ENCODE measurements at places on chromosomes 2 and 18.

DNA sequence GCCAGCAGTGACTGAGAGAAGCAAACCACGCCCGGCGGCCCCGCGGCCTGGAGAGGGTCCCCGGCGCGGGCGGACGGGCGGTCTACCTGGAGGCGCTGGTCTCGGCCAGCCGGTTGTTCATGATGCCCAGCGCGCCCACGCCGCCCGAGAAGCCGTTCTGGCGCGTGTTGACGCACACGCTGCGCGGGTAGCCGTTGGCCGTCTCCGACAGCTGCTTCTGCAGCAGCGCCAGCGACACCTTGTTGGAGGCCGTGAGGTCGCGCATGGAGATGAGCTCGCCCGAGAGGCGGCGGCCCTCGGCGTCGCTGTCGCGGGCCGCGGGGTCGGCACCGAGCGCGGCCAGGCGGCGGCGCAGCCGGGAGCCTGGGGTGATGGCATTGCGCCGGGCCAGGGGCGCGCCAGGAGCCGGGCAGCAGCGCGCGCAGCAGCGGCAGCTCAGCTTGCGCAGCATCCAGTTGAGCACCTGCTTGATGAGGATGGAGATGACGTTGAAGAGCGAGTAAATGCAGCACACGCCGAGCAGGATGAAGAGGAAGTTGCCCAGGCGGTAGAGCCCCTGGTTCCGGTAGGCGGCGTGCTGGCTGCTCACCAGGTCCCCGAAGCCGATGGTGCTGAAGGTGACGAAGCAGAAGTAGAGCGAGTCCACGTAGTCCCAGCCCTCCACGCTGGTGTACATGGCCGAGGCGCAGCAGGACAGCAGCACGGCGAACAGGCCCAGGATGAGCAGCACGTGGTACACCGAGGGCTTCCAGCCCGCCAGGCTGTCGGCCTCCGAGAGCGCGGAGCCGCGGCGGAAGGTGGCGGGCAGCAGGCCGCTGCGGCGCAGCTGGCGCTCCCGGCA lies 118.1 kb downstream of the MSH2 start:
- peak; percentile 89 for DNase-seq

- DNase-seq, result peak; percentile 29
Measured at GRCh38 chr2:131034122-131035051, 58.9 kb downstream of the FAM168B start.

DNA sequence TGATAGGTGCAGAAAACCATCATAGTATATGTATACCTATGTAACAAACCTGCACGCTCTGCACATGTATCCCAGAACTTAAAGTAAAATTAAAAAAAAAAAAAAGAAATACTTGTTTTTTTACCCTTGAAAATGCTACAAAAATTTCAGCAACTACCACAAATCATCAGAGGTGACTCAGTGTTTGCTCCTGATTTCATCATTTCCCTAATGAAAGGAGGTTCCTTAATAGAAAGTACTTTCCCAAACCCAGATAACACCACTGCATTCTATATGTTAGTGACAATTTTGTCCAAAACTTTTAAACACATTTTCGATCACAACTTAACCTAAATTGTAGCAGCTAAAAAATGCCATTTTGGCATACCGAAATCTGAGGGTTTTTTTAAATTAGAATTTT lies 163.3 kb downstream of the SLC39A10 start:
- no peak for DNase-seq

DNA sequence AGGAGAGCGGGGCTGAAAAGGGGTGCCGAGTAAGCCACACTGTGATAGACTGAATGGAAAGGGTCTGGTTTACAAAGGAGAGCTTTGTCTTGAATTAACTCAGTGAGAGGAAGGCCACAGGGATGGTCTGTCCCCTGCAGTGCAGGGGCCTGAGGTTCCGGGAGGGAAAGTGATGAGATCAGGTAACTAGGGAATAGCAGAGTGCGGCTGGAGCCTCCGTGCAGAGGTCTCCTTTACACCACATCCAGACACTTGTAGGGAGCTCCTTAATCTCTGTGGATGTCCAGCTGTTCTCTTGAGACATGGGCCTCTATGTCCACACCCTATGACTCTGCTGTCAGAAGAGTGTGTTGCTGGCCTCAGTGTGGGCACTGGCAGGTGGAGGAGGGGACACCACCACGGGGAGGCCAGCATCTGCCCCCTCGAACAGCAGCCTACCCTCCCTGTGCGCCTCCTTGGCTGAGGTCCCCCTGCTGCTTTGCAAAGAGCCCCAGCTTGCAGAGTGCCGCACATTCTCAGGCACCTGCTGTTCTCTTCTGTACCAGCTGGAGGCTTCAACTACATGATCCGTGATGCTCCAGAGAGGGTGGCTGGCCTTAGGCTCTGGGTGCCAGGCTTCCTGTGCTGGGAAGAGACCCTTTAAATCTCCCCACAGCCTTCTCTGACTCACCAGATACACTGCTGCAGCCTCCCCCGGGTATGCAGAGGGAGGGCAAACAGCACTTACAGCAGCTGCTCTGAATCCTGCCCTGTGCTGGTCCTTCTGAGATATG lies 25.9 kb downstream of the ENOSF1 start:
- no peak for DNase-seq

DNA sequence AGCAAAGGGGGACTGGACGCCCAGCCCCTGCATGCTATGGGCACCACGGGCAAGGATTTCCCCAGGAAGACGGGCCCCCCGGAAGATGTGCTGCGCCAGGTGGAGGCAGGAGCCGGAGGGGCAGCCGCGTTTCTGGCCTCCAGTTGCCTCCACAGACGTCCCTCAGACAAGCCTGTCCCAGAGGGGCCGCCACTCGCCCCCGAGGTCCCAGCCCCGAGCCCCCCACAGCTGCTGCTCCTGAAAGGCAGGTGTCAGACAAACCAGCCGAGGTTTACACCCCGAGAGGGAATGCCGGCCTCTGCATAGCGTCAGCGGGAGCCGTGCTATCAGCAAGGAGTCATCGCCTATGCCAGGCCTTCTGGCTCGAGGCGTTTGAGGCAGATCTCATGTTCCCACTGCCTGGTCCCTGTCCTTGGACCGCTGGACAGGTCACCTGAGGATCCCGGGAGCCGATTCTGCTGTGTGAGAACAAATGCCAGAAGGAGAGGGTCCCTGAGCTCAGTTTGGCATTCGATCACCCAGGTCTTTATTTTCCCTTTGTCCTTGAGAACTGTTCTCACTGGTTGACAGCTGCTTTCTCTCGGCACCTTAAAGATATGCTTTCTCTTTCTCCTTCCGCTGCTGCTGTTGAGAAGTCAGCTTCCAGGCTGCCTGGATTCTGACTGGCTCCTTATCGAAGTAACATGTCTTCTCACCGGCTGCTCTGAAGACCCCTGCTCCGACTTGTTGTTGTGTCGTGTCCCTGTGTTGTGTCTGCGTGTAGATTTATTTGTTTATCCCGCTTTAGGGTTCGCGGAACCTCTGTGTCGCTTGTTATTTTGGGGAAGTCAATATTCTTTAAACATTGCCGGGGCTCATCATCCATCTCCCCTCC lies 20.6 kb downstream of the CROCC2 start:
- no peak for DNase-seq

- no peak for DNase-seq
Measured at GRCh38 chr2:235639428-235639773, 145.6 kb downstream of the AGAP1 start.

DNA sequence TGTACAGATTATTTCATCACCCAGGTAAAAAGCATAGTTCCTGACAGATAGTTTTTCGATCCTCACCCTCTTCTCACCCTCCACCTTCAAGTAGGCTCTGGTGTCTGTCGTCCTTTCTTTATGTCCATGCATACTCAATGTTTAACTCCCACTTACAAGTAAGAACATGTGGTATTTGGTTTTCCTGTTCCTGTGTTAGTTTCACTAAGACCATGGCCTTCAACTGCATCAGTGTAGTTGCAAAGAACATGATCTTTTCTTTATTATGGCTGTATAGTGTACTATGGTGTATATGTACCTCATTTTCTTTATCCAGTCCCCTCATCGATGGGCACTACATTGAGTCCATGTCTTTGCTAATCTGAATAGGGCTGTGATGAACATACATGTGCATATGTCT lies 184.2 kb downstream of the KCNJ3 start:
- DNase-seq, result no peak

DNA sequence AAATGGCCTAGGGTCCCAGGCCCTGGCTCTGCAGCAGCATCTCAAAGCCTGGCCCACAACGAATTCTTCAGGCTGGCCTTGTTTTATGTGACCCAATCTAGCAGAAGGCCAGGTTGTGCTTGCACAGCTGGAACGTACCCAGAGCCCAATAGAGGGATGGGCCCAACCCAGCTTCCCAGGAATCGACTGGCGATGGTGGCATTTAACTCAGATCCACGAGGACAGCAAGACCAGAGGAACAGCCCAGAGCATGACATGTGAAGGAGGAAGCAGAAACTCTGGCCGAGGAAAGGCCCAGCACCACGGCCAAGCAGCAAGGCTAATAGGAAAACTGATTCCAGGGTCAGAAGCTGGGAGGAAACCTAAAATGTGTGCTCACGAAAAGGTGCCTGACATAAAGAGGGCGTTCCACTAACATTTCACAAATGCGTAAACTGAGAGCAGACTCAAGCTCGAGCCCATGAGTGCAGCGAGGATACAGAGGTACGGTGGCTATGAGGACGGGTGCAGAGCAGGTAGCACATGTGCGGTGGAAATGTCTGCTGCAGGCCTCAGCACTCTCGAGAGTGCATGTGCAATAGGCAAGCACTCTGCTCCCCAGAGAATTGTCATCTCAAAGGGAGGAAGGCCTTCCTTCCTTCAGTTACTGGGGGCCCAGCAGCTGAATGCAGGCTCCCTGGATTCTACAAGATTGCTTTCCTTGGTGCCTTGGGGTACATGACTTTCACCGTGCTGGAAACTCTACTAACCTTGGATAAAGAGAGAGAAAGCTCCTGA lies 156.9 kb upstream of the GLI2 start:
- no peak for DNase-seq

DNA sequence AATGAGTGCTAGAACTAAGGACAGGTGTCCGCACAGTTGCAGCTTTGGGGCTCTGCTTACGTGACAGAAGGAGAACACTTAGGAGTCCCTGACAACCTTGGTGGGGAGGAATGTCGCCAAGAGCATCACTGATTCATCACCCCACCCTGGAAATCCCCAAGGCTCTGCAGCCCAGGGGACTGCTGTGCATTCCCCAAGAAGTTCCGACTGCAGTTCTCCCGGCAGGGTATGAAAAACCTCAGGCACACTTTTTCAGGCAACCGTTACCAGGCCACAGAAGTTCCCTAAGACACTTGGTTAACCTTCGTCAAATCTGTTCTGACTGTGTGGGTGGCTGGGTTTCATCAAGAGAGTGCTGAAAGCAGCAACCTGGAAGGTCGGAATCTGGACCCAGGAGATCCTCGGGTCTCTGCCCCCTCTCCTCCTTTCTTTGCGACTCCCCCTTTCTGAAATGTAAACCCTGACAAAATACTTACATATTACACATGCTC lies 192.1 kb upstream of the CXCR4 start:
- no peak for DNase-seq

- no peak for DNase-seq
Measured at GRCh38 chr2:121219866-121220265, 65.1 kb downstream of the TFCP2L1 start.

GRCh38 chr18:27652480-27653121 lies 467.5 kb upstream of the CHST9 start:
- no peak for DNase-seq

- DNase-seq, result no peak
Measured at GRCh38 chr2:37679072-37679695, 7.7 kb upstream of the CDC42EP3 start.

- DNase-seq, result no peak
Measured at GRCh38 chr2:102892698-102893310, 131.0 kb downstream of the TMEM182 start.

DNA sequence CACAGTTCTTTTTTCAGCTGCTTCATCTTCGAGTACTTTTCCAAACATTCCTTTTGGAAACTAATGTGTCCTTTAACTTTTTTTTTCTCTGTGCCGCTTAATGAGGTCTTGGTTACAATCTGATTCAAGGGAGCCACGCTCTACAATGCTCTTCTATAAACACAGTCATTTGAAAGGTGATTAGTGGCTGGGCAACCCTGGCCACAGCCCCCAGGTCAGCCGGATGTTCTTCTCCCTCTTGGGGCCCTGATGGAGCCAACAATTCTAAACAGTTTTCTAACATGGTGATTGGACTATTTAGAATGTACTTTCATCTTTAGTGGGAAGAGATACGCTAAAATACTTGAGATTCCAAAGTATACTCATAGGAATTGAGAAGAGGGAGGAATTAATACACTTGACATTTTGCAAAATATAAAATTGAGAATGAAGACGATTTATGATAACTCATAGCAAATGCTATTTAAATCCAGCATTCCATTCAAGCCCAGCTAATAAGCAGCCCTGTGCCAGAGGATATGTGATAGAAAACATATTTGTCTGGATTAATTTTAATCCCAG lies 83.7 kb upstream of the MBOAT2 start:
- no peak for DNase-seq

- no peak for DNase-seq
Measured at GRCh38 chr2:26185304-26185928, 12.5 kb downstream of the GAREM2 start.

- DNase-seq, result no peak
Measured at GRCh38 chr2:149375801-149376361, 45.5 kb downstream of the LYPD6 start.

DNA sequence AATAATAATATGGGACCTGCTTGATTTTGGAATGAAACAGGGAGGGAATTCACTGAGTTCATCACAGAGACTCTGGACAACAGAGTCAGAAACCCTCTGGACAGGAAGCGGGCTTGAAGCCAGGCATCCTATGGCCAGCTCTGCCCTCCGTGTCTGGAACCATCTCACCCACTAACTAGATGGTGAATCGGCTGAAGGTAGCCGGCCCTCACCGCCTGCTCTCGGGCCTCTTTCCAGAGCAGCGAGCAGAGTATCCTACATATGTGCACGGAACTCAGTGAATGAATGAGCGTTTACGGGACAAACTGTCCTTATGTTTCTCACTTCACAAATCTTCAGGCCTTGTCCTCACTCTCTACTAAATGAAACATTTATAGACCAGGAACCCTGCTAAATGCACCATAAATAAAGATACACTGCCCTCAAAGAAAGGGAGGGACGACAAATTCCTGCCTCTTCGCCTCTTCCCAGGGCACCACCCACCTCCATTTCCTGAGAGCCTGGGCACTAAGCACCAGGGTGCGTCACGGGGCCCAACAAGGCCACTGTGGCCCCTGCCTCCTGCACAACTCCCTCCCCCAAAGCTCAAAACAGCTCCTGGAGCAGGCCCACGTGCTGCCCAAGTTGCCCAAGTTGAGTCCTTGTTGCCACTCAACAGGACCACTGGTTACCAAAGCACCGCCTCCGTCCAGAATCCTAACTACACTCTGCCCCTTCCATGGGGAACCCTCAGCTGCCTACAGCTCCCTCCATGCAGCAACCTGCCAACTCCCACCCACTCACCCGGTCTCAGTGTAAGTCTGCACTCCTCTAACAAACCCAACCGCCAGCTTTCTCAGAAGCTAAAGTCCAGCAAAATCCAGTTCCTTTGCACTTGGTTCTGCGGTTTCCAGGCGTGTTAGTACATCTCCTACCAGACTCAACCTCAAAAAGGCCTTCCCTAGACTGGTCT lies 1.7 kb downstream of the TBC1D8 start:
- peak; percentile 5 for DNase-seq

DNA sequence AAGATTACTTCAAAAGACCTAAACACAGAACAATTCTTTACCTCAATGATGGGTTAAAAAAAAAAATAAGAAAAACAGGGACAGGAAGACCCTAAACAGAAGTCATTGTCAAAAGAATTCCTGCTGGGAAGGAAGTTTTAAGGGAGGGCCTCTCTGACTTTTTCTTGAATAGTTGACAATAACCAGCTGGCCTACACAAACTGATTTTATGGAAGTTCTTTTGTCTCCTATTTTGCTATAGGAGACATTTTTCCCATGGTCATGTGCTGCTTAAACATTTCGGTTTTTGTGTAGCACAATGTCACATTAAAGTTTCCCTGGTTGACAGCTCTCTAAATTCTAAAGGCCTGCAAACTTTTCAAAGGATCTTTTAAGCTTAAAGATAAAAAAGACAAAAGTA lies 55.3 kb downstream of the RFTN2 start:
- DNase-seq, result no peak

All from hematopoietic multipotent progenitor cell treated with erythropoietin and hydrocortisone succinate and interleukin-3 and kit ligand, for 4 days (in vitro differentiated cells).